ENCODE measurements at places on chromosomes 6 and 20. TPM values are rescaled to one million over a fixed set of nuclear protein-coding genes. Genes with fewer than 3 reads are reported as not detected.

DNA sequence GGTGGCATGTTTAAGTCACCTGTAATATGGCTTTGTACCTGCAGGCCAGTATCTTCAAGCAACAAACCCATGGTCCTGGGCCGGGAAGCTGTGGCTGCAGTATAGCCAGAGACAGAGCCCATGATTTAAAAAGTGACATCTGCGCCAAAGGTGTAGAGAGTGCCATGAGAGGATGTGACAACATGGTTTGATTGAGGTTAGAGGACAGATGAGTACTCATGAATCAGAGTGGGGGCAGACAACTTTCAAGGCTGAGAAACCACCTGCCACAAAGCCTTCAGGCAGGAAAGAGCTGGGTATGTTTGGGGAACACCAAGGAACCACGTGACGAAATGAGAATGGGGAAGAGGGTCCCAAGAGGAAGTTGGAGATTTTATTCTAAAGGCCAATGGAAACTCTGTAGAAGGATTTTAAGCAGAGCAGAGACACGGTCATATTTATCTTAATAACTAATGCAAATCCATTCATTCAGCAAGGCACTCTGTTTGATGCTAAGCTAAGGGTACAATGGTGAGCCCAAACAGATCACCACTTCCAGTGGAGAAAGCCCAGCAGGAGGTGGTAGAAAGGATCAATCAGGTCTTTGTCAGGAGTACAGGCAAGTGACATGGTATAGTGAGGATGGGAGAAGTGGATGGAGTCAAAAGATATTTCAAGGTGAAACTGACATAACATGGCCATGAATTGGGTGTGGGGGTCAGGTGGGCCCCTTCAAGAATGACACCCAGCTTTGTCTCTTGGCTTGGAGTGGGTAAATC, 3.4 kb upstream of the MICAL1 start:
- peak; percentile 56 for DNase-seq

Gene LST1
- 13.6 TPM for total RNA-seq

Gene HLA-DMB
- total RNA-seq = 8.1 TPM

- DNase-seq = no peak
Measured at GRCh38 chr20:59765599-59766177, 161.3 kb downstream of the PHACTR3 start.

Gene SLC22A16
- total RNA-seq = not detected

DNA sequence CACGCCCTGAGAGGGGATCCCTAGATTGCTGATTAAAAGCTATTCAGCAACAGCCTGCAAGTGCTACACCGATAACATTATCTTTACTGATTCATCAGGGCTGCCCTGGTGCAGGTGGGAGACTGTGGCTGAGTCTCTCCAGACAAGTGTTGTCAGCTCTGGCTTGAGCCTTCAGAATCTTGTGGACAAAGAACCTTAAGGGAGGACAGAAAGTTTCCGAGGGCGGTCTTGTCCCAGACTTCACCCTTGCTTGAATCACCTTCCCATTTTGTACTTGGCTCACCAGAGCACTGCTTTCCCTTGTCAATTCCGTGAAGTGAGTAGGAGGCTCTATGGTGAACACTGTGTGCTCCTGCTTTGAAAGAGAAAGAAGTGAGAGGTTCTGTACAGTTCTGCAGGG, 88.6 kb upstream of the PCSK2 start:
- no peak for DNase-seq

Gene NINL
- total RNA-seq = 3.4 TPM

GRCh38 chr6:145629478-145629877, 105.8 kb downstream of the EPM2A start:
- no peak for DNase-seq

DNA sequence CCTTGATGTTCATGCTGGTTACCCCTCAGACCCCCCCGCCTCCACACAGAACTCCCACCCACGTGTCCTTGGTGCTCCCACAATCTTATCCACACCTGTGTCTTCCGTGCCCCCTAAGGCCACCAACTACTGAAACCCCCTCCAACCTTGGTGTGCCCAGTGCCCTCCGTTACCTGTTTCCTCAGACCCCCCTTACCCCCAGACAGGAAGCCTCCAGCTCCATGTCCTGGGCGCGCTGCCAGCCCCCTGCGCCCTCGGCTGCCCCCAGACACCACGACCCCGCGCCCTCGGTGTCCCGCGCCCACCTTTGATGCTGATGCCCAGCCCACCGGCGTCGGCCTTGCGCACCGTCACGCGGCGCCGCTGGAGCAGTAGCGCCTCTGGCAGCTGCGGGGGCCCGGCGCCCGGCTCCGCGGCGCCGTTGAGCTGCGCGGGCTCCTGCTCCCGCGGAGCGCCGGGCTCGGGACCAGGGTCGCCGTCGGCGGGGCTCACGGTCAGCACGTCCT, 504 bp downstream of the SNTA1 start:
- no peak for DNase-seq
